SJCRH30 (cell line): ENCODE measurements at places on chromosomes 11 and 22. TPM values are rescaled to one million over a fixed set of nuclear protein-coding genes. Genes with fewer than 3 reads are reported as not detected.

The VSIG2 gene
- not detected in 2 replicates for total RNA-seq

The LPXN gene
- total RNA-seq, result 1.9 TPM in 2 replicates

The GP1BB gene
- 2.5 and 4.4 TPM in 2 replicates for total RNA-seq

The PRG3 gene
- not detected in 2 replicates for total RNA-seq

The ZDHHC24 gene
- total RNA-seq, result 2.6 and 3.1 TPM in 2 replicates

- H3K36me3 ChIP-seq, result no peaks in the 10 kb centered on the region
- H3K4me3 ChIP-seq, result no peak overlapping the region
- no peak overlapping the region for H3K27ac ChIP-seq
These were observed 12.7 kb upstream of the OR8K1 start for GRCh38 chr11:56333156-56333555.

- no peak overlapping the region for H3K27ac ChIP-seq
- H3K27me3 ChIP-seq, result no peaks in the 10 kb centered on the region
- peaks cover 63% of the 10 kb centered on the region for H3K36me3 ChIP-seq
- no peak for DNase-seq
These were observed 7.8 kb upstream of the GAS2L1 start for GRCh38 chr22:29298641-29299040.

DNA sequence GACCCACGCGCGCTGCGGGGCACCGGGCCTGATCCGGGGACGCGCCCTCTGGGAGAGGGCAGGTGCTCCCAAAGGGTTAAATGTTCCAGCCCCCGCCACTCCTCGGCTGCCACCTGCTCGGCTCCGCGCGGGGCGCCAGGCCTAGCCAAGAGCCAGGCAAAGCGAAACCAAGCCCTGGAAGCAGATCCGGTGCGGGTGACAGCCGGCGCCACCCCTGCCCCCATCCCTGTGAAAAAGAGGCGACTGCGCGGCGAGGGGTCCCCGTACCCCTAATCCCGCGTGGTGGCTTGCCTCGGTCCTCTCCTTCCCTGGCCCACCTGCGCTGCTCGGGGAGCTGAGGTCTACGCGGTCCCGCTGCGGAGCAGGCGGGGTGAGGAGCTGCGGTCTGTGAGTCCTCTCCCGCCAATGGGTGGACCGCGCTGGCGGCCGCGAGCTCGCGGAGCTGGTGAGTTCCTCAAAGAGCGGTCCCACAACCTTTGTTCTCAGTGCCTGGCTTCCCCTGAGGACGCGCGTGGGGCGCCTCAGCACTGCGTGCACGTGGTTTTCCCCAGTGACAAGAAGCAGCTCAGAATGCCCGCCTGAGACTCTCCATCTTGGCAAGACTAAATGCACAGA, at the start of gene ME3:
Gene ME3, minus strand, starts transcription at position 610 of the 615 bp plus-strand sequence.
- no peak within 1 kb of the TSS for H3K4me3 ChIP-seq
- no peak within 1 kb of the TSS for H3K27ac ChIP-seq
- no peaks in the 10 kb centered on the region for H3K4me1 ChIP-seq
- no peaks in the 10 kb centered on the region for H3K36me3 ChIP-seq
- no peak for DNase-seq
- no peaks in the 10 kb centered on the region; the same call in 1 of the 2 replicates for H3K27me3 ChIP-seq

- H3K27me3 ChIP-seq, result no peaks in the 10 kb centered on the region
- H3K4me1 ChIP-seq, result peaks cover 5% of the 10 kb centered on the region; the same call in 1 of the 2 replicates
- H3K27ac ChIP-seq, result no peak overlapping the region
- no peak overlapping the region for H3K4me3 ChIP-seq
These were observed 17.9 kb upstream of the UVRAG start for GRCh38 chr11:75797116-75797515.
